ENCODE measurements at places on chromosomes 12 and 14.

DNA sequence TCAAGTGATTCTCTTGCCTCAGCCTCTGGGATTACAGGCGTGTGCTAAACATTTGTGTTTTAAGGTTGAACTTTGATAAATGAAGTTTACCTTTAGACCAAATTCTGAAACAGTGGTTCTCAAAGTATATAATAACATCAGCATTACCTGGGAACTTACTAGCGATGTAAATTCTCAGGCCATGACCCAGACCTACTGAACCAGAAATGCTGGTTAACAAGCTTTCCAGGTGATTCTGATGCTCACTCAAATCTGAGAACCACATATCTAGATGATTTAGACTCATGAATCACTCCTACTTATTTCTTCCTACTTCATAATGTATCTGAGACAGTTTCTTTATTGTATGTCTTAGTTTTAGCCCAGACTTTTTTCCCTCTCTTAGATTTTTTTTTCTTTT, 43.6 kb downstream of the RAD51B start:
- DNase-seq, result no peak

DNA sequence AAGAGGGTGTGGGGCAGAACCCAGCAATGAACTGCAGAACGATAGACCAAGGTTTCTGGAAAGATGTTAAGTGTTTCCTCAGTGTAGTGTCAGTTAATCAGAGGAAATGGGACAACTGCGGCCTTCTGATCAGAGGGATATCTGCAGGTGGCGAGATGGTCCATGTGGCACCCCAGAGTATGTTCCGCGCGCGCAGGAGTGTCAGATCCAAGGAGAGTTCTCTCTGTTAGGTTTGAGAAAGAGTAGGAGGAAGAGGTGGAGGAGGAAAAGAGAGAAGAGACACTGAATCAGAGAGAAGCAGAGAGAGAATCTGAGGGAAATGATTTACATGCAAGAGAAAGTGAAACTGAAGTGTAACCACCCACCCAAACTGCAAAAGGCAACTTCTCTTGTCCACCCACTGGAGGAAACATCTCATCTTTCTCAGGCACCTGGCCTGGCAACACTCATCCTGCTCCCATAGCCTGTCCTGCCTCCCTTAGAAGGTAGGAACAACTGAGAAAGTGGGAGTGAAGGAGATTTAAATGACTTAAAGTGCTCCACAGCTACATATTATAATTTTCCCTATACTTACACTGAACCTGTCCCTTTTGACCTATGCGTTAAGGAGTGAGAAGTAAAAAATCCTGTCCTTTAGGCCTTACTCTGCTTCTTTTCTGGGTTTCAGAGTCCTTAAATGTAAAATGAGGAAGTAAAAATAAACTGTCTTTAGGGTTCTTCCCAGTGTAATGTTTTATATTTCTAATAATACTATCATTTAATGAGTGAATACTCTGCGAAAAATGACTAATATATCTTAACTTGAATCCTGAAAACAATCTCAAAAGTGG, 6.8 kb upstream of the TESPA1 start:
- DNase-seq, result no peak

- DNase-seq, result no peak
Observed at GRCh38 chr12:6312529-6313325, 2.2 kb downstream of the PLEKHG6 start.

DNA sequence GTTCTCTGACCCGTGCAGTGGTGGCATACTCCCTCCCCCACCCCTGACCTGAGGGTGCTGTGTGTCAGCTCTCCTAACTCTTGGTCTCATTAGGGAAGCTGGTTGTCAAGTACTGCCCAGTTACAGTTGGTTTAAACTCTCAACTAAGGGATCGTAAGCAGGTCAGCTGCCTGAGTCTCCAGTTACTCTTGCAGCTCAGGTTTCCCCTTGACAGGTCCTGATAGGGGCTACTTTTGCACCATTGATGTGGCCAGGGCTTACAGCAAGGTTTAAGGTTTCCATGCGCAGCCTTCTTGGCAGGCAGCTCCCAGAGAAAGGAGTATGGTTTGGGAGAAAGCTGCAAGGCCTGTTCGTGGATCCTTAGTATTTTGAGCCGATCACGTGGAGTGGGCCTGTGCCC, 74.5 kb downstream of the ETV6 start:
- no peak for DNase-seq

DNA sequence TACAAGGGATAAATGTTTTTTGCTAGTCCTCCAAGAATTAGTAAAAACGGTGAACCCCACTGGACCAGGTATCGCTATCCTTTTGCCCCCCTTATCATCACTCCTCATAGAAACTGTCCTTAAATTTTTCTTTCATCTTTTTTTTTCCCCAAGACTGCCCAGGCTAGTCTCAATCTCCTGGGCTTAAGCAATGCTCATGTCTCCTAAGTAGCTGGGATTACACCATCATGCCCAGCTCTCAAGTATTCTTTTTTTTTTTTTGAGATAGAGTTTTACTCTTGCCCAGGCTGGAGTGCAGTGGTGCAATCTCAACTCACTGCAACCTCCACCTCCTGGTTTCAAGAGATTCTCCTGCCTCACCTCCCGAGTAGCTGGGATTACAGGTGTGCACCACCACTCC, 9.7 kb downstream of the IRF2BPL start:
- DNase-seq, result no peak

DNA sequence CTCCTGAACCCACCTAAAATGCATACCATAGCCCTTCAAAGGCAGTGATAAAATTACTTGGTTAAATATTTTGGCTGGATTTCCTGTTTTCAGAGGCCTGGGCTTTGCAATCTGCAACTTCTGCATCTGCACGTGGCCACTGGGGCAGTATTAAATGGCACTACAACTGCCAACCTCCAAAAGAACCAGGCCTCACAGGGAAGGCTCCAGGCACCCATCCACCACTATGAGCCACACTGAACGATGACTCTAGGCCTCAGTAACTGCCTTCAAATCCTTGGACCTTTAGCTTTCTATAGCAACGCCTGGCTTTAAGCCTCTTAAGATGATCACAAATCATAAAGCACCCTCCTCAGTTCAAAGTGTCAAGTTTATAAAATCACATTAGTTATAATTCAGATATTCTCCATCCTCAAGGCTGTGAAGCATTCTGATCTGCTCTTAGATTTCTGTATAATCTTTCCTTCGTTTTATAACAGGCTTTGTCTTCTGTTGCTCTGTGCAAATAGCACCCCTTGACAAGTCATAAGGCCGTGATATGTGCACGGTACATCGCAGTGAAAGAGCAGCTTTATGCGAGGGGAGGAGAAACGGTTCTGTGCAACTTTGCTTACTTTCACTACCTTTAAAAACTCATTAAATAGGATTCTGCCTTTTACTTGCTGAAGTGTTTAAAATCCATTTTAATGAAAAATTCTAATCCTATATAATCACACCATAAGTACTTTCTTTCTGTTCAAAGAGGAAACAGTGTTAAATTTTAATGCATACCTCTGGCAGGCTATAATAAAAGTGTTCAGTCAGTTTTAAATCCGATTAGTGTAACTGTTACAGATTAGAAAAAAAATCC, 196.4 kb upstream of the G2E3 start:
- DNase-seq, result no peak

DNA sequence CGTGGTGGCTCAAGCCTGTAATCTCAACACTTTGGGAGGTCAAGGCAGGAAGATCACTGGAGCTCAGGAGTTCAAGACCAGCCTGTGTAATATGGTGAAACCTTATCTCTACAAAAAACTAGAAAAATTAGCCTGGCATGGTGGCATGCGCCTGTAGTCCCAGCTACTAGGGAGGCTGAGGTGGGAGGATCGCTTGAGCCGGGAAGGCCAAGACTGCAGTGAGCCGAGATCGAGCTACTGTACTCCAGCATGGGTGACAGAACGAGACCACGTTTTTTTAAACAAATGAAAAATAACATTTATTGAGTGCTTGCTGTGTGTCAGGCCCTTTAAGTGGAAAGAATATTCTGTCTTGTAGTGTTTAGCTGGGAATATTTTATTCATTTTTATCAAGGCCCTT, 26.6 kb upstream of the CLMN start:
- DNase-seq, result no peak

Measured in left lobe of liver (tissue), 2 donors.